Right ventricle myocardium inferior (tissue), 1 donor: ENCODE measurements at places on chromosomes 3 and 15. TPM values are rescaled to one million over a fixed set of nuclear protein-coding genes. Genes with fewer than 3 reads are reported as not detected.
A peak's percentile ranks its signal among the peaks of the same experiment; 100 is the strongest.

ROBO1 gene
- total RNA-seq: 10.8 TPM

COL8A1 gene
- 14.1 TPM for total RNA-seq

TRIM42 gene
- not detected for total RNA-seq

PDIA5 gene
- total RNA-seq: 5.7 TPM

GOLGA6L10 gene
- total RNA-seq: 0.14 TPM

NPTN gene
- total RNA-seq: 211 TPM

HEG1 gene
- total RNA-seq: 95.0 TPM

ISL2 gene
- not detected for total RNA-seq

IQCF2 gene
- total RNA-seq: not detected

HRG gene
- total RNA-seq: not detected

SNX33 gene
- total RNA-seq: 13.3 TPM

GRCh38 chr3:34132069-34132692, 333.8 kb downstream of the PDCD6IP start:
- peak; percentile 73 for DNase-seq

- no peak for DNase-seq
Measured at GRCh38 chr3:124553178-124553577, 177.1 kb upstream of the UMPS start.

- DNase-seq: no peak
Measured at GRCh38 chr15:101433396-101433795, 56.1 kb downstream of the PCSK6 start.

DNA sequence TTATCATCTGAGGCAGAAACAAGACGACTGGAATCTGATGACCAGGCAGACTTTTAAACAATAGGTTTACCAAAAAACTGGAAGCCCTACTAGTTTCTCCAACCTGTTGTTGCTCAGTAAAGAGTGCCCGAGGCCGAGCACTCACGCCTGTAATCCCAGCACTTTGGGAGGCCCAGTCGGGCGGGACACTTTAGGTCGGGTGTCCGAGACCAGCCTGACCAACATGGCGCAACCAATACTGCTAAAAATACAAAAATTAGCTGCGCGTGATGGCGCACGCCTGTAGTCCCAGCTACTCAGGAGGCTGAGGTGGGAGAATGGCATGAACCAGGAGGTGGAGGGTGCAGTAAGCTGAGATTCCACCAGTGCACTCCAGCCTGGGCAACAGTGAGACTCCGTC, 1.1 kb upstream of the WDR5B start:
- DNase-seq: no peak

- no peak for DNase-seq
Measured at GRCh38 chr15:85785887-85786780, 8.6 kb downstream of the KLHL25 start.

DNA sequence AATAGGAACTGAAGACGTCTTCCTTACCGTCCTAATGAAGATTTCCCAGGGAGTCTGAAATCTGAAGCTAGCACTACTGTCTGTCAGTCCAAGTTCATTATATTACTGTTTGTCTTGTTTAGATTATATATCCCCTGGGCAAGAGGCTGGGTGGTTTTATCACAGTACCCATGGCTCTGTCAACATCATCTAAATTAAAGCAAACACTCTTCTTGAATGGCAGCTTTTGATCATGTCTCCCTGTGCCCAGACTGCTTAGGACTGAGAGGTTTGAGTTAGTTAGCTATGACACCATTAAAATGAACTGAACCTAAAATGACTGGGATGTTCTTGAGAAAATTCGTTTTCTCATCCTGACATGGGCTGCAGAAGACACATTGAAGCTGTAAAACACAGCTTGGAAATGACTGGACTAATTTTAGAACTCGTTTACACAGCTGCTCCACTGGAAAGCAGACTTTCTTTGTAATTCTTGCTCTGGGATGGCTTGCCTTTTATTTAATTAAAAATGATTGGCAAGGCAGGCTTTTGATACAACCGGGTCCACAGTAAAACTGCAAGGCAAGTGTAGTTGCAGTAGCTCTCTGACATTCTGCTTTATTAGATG, 243.5 kb downstream of the MFSD1 start:
- DNase-seq: no peak

GRCh38 chr3:117433427-117433826, 723.8 kb downstream of the TUSC7 start:
- no peak for DNase-seq

DNA sequence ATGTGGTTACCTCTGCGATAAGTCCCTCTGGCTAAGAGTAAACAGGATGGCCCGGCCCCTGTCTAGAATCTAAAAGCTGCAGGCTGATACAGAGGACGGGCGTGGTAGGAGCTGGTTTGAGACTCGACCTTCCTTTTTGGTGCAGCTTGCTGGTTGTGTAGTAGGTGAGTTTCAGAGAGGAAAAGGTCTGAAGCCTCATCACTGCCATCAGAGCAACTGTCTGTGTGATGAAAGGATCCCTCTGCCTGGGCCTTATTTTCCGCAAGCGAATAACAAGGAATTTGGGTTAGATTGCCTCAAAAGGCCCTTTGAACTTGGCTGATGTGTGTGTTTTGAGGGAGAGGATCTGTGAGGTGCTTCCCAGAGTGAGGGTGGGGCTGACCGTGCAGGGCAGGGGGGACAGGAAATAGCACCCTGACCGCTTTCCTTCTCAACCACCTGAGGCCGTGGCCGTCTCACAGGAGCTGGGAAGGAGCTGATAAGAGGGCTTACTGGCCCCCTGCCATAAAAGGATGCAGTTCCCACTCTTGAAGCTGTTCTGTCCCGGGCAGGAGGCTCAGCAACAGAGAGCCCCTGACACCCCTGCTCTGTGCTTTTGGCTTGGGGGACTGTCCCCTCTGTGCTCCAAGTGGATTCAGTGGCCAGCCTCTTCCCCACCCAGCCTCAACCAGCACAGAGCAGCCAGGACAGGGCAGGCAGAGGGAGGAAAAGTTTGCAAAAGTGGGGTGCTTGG, 45.6 kb upstream of the TFRC start:
- DNase-seq: no peak

GRCh38 chr3:138863776-138864113, 29.0 kb upstream of the PIK3CB start:
- no peak for DNase-seq

DNA sequence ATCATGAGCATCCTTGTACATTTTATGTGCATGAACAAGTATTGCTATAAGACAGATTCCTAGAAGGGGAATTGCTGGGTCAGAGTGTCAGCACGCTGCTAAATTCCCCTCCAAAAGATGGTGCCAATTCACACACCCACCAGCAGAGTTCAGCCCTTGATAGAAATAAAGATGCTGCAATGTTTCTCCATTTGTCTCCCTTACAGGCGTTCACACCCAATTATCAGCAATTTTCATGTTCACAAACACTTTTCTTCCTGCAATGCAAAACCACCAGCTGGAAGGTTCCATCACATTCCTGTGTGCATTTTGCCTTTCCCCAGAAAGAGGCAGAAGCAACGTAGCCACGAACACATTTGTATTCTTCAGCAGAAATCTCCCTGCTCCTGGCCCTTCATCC, 3.3 kb upstream of the TAMM41 start:
- no peak for DNase-seq

- no peak for DNase-seq
Measured at GRCh38 chr3:150094150-150094933, 123.6 kb upstream of the PFN2 start.

DNA sequence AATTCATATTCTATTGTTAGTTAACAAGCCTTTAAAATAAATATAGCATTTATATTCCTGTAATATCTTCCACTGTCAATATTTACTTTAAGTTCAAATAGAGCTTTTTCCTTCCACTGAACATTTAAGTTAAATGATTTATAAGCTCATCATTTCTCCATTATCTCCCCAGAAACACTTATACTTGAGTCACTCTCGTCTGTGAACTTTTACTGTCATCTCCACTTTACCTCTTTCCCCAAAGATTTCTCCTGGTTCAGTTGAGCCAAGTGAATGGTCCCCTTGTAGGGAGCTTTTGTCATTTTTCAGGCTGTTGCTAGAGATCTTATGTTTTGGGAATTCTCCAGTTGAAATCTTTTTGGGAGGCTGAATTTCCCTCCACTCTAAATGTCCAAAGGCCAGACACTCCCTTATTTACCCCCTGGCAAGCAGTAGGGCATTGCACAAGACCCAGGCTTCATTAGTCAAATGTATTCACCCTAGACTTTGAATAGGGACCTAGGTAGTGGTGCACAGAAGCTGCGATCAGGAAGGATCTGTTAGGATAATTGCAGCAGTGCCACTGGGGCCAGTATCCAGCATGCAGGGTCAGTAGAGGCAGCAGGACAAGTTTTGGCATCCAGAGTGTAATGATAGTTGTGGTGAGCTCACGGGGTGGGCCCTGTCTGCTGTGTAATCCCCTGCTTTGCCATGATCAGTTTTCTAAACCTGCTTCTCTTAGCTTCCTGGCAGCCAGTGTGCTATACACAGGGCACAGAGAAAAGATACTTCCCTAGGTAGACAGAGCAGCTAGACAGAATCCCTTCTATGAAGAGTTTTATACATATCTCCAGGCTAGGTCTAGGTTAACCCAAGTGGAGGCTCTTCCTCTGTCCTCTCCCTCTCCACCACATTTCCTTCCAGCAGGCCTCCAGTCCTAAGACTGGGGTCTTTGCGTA, 356.5 kb upstream of the SLCO3A1 start:
- no peak for DNase-seq

DNA sequence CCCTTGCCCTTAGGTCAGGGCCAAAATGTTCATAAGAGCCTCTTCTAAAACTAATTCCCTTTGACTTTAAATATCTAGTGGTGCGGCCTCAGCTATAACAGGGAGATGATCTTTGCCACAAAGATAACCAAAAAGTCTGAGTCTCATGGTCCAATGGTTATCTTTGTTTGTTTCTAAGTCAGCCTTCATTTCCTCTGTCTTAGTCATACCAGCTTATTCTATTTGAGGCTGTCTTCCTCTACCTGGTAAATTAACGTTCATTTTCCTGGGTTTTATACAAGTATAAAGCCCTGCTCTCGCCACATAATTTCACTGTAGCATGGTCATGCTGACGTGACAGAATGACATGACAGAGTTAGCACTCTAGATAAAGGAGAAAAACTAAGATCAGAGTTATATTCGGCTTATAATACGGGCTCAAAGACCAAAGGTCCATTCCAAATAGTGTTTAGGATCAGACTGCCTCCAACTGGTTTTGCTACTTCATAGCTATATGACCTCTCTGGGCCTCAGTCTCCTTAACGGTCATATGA, 18.4 kb downstream of the ZNF860 start:
- no peak for DNase-seq

DNA sequence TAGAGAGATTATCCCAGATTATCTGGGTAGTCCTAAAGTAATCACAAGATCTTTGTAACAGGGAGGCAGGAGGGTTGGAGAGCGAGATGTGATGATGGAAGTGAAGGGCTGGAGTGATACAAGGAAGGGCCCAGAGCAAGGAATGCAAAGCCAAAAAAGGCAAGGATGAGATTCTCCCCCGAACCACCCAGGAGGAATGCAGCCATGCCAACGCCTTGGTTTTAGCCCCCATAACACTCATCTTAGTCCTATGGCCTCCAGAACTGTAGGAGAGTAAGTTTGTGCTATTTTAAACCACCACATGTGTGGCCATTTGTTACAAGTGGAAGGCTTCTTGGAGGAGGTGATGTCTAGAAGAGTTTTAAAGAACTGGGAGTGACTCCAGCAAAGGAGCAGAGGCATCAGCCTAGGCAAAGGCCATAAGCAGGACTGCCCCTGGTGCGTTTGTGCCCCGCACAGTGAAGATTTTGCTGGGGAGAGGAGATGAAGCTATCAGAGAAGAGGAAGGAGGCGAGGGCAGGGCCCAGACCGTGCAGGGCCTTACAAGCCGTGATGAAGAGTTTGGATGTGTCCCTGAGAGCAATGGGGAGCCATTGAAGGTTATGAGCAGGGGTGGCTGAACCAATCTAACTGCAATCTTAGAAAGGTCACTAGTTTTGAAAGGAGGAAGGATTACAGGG, 25.3 kb upstream of the CORO2B start:
- DNase-seq: no peak

- DNase-seq: no peak
Measured at GRCh38 chr3:29374226-29374625, 93.4 kb downstream of the RBMS3 start.

- no peak for DNase-seq
Measured at GRCh38 chr3:192433704-192434103, 293.6 kb downstream of the FGF12 start.

- DNase-seq: no peak
Measured at GRCh38 chr15:47374222-47374621, 343.1 kb upstream of the SEMA6D start.

DNA sequence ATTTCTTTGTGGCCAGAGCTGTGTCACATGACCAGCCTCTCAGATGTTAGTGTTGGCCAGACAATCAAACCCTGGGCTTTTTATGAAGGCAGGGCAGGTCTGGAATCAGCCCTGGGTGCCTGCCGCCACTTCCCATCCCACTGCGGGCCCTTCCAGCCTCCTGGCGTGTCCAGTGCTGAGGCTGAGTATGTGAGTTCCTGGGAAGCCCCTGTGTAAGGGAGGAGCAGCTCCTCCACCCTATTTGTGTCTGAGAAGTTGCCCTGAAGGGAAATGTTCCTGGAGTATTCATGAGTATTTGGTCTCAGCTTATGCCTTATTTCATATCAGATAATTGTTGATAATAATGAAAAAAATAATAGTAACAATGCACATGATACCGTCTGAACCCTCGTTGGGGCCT, 190.1 kb downstream of the NSMCE3 start:
- DNase-seq: no peak

DNA sequence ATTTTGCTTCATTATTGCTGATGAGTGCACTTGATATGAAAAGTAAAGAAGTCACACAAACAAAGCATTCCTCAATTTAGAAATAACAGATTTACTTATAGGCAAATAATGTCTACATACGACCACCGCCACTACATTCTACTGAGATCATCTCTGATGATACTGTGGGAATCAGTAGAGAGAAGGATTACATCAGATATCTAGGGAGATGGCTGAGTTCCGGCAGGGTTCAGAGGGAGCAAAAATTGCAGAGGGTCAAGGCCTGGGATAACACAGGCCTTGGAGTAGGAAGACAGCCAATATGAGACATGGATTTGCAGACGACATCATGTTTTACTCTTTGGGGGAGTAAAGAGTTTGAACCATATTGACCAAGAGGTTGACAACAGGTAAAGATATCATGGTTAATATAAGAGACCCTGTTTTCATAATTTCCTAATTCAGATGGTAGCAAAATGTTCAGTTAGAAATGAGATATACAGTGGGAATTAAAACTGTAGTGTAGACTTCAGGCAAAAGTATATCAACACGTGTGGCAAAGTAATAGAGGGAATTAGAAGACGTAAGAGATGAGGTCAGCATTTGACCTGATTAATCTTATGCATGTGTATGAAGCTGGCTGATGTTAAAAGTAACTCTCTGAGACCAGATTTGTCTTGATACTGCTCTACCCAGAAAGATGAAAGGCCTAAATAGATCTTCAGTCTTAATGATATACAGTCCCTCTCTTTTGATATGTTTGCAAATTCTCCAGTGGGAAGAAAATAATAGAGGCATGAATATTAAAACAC, 15.6 kb downstream of the LSAMP start:
- DNase-seq: no peak
